ENCODE measurements at places on chromosomes 13 and 19. TPM values are rescaled to one million over a fixed set of nuclear protein-coding genes. Genes with fewer than 3 reads are reported as not detected.
A peak's percentile ranks its signal among the peaks of the same experiment; 100 is the strongest.

- no peak for DNase-seq
Observed at GRCh38 chr13:62875118-62875640, 1459.5 kb upstream of the PCDH20 start.

The IRGC gene
- total RNA-seq = not detected

DNA sequence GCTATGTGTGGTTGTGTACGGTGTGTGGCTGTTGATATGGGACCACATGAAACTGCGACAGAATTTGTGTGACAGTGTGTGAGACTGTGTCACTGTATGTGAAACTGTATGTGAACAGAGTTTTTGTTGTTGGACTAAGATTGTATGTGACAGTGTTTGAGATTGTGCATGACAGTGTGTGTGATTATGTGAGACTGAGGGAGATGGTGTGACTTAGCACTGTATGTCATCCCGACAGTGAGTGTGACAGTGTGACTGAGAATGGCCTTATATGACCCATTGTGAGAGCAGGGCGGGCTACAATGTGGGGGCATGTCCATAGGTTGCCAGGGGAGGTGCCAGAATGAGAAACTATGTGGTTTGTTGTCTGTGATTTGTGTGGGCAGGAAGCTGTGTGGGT, 930 bp downstream of the ZNF583 start:
- DNase-seq = no peak

GRCh38 chr19:11699931-11700794, 38.6 kb downstream of the ZNF823 start:
- DNase-seq = peak; percentile 68

- DNase-seq = no peak
Observed at GRCh38 chr19:41957161-41957837, 1.8 kb downstream of the RABAC1 start.

GRCh38 chr13:23069566-23069965, 111.2 kb upstream of the SGCG start:
- no peak for DNase-seq

The WIZ gene
- 9.2 TPM for total RNA-seq

Data from dermis blood vessel endothelial cell (primary cell).